ENCODE measurements at places on chromosomes 16 and 17.

- DNase-seq: peak; percentile 51
These were observed 14.0 kb downstream of the UBALD2 start for GRCh38 chr17:76278952-76279741.

DNA sequence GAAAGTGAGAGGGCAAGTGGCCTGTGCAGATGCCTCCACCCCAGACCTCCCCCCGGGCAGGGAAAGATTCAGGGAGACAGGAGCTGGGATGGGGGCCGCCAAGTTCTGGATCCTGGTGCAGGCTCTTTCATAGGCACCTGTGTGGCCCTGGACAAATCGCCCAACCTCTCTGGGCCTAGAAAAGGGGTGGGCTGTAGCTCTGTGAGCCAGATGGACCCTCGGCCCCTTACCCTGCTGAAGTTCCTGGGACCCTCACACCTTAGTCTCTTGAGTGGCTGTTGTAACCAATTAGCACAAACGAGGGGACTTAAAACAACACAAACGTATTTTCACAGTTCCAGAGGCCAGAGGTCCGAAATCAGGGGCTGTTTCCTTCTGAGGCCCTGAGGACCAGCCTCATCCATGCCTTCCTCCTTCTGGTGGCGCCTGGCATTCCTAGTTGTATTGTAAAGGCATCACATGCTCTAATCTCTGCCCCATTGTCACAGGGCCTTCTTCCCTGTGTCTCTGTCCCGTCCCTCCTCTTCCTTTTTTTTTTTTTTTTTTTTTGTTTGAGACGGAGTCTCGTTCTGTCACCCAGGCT lies 352.6 kb downstream of the SEC14L1 start:
- DNase-seq: no peak

DNA sequence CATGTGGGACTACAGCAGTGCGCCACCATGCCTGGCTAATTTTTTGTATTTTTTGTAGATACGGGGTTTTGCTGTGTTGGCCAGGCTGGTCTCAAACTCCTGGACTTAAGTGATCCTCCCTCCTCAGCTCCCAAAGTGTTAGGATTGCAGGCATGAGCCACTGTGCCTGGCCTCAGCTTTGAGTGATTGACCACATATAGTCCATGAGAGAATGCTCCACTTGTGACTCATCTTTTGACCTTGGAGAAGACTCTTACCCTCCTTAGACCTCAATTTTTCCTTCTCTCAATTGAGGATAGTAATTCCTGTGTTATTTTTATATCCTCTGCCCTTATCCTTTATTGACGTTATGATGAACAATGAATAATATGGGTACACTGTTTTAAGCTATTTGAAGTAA lies 30.9 kb upstream of the DUSP14 start:
- DNase-seq: peak; percentile 69

- DNase-seq: no peak
These were observed 174.2 kb upstream of the KCNJ16 start for GRCh38 chr17:69900829-69901228.

- DNase-seq: no peak
These were observed 15.7 kb downstream of the C16orf74 start for GRCh38 chr16:85735225-85735635.

DNA sequence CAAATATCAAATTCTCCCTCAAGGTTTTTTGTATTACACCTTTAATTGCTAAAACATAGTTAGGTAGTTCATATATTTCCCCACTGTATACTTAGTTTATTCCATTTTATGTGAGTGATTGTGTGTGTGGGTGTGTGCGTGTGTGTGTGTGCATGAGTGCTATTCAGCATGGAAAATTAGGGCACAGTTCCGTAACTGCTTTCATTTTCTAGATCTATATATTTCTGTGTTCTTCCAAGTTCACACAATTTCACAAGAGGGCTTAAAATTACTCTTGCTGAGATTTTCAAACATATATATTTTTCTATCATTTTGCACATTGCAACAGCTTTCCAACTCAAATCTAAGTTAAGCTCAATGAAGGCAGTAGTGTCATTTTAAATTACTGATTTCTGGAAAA lies 782.9 kb upstream of the SOX9 start:
- no peak for DNase-seq

DNA sequence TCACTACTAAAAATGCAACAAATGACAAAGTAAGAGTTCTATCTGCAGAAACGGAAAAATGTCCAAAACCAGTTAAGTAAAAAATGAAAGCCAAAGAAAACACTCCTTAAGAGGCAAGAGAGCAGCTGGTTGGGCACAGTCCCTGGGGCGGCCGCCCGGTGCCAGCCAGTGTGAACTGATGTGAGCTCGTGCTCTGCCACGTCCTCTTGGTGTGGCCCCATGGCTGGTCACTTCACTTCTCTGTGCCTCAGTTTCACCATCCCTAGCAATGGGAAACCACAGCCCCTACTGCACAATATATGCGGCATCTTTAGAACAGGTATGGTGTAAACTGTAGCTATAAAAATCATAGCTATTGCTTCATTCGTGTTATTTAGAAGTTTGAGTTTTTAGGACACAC lies 21.2 kb downstream of the USP36 start:
- no peak for DNase-seq

GRCh38 chr17:72788950-72789585 lies 303.4 kb downstream of the SLC39A11 start:
- peak; percentile 47 for DNase-seq

DNA sequence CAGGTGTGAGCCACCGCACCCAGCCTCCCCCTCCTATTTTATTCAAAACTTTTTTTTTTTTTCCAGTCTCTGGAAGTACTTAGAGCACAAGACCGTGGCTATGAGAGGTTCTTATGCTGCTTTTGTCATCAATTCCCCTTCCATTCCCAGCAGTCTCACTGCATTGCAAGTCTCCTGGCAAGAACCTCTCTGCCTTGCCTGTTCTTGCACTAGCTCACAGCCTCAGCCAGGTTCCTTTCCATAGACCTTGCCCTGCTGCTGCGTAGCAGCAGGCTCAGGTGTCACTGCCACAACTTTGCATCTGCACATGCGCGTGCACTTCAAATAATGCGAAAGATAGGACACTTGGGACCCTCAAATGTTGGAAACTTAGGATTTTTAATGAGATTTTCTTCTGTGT lies 15.6 kb downstream of the ATP6V0A1 start:
- no peak for DNase-seq

- DNase-seq: no peak
These were observed 1.0 kb upstream of the ATP2C2 start for GRCh38 chr16:84367297-84367680.

DNA sequence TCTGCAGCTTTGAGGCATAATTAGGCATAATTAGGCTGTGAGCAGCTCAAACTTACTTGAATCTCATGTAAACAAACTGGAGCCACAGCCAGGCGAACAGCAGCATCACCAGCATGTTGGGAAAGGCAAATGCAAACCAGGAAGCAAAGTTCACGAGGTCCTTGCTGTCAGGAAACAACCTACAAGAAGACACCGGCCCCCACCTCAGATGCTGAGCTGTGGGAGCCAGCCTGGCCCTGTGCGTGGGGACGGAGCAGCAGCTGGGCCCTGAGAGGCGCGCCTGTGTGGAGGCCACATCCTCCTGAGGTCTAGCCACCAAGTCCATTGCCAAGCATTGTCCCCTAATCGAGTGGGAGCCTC lies 12.2 kb downstream of the SLC13A5 start:
- no peak for DNase-seq

GRCh38 chr16:47787696-47788095 lies 326.6 kb downstream of the PHKB start:
- peak; percentile 12 for DNase-seq

DNA sequence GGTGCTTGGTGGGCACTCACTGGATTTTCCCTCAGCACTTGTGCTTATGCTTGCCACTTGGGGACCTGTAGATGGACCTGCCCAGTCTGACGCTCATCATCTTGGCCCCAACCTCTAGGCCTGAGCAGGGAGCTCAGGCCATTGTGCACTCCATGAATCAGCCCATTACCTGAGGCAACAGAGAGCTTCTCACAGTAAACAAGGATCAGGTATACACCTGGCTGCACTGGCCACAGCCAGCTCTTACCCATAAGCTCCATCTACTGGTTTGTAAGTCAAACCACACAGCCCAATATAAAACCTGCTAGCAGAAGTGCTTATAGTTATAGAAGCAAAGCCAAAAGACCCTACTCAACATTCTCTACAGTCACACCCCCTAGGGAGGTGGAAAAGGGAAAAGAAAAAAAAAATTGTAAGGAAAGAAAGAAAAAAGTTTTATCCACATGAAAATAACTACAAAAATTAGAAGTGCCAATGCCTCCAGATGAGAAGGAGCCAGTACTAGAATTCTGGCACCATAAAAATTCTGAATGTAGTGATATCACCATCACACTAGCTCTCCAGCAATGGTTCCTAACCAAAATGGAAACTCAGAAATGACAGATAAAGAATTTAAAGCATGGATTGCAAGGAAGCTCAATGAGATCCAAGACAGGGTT lies 87.8 kb upstream of the CDH5 start:
- no peak for DNase-seq

DNA sequence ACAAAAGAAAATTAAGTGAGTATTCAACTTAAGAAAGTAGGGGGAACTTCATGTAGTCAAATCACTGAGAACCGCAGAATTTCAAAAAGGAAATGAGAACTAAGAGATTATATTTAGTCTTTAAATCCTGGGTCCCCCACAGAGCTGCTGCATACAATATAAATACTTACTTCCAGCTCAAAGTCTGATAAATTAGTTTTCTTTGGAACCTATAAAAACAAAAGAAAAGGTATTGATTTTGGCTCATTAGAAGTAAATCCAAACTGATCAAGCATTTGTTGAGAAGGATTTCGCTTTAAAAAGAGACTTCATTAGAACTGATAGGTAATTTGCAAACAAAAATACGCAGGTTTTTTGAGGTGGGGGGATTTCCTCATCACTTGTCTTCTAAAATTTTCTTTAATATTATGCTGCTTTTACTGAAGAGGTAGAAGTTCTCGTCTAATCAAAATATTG lies 21.9 kb downstream of the PARN start:
- no peak for DNase-seq

DNA sequence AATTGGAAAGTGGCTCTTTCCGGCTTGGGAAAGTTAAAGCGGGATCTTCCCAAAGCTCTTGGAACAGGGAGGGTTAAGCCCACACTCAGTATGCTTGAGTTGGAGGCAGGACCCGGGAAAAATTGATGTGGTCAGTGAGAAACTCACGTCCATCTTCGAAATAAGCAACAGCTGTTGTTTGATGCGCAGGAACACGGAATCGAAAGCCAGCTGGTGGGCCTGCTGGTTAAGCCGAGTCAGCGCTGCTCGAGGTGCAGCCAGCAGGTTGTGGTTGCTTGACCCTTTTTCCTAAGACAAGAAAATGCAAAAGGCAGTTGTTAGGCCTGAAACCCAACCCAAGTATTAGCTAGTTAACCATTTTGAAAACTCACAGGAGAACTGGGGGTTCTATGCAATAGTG lies 49.4 kb downstream of the COG7 start:
- DNase-seq: no peak

DNA sequence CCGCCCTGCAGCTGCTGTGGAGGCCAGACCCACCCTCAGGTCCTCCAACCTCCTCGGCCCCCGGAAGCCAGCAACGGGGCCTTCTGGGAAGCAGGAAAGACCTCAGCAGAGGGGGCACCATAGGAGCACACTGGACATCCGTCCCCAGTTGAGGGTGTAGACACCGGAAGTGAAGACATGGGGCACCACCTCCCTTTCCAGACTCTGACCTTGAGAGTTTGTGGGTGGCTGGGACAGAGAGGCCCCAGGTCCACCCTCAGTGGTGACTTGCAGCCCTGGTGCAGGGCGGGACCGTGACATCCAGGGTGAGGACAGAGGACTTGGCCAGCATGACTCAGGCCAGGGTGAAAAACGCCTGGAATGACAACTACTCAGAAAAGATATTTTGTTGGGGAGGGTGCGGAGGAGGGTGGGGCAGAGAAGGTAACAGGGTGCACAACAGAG lies 19.9 kb downstream of the CEP295NL start:
- DNase-seq: no peak

- peak; percentile 87 for DNase-seq
These were observed 55.3 kb downstream of the TUBD1 start for GRCh38 chr17:59837308-59838051.

DNA sequence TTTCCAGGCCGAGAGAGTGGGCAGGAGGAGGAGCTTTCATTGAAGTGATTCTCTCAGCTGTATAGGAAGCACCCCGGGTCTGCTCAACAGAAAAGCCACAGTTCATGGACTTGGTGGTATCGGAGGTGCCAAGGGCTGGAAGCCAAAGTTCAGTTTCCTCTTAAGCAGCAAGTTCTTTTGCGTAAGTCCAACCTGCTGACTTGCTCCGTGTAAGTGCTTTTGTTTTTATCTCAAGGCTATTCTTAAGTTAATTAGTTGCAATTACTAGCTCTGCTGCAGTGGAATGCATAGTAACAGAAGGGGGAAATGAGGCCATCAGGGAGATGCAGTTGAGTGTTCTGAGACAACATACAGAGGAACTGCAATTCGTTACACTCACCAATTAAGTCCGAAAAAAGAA lies 44.6 kb downstream of the SMIM36 start:
- no peak for DNase-seq

- peak; percentile 72 for DNase-seq
These were observed 19.7 kb downstream of the APPBP2 start for GRCh38 chr17:60506312-60506711.

DNA sequence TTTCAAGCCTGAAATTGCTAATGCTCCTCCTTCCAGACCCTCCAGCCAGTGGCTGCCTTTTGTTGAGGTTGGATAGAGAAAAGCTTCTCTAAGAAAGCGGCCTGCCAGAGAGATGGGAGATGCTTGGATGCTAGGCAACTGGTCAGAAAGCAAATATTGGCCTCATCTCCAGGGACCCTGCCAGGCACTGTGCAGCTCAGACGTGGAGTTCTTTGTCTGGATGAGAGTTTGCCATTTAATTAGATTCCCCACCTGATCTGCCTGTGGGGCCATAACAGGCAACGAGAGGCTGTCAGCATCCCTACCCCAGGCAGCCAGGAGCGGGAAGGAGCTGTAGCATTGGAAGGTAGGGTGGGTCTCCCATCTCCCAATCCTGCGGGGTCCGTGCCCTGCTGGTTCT lies 52.7 kb downstream of the ASIC2 start:
- no peak for DNase-seq

DNA sequence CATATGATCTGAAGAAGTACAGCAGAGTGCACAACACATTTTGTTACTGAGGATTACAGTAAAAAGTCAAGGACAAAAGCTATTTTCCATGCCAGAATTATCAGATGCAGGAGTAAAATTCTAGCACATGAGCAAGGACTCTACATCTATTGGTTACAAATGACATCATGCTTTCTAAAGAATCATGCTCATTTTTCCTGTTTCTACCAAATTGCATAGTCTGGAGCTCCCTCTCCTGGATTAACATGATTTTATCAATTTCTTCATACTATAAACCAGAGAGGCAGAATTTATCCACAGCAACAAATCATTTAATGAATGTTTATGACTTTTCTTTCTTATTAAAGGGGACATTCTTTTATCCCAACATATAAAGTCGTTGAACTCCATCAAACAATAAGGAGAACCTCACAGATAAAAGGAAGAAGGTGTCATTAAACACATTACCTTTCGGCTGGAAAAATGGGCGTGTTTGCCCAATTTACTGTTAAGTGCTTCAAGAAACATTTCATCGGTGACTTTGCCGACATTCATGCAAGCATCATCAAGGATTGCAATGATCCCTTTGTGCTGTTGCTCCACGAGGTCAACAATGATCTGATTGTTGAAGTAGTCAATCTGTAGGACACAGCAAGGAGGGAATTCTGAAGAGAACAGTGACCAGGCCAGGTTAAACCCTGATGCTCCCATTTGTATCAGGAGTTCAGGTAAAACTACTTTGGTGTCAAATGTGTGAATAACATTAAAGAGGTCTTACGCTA lies 121.7 kb downstream of the MYO1D start:
- peak; percentile 41 for DNase-seq

- no peak for DNase-seq
These were observed 78.0 kb upstream of the CBX4 start for GRCh38 chr17:79916991-79917901.
